ENCODE measurements at places on chromosomes 11 and 22. TPM values are rescaled to one million over a fixed set of nuclear protein-coding genes. Genes with fewer than 3 reads are reported as not detected.

GRCh38 chr11:12411806-12412727 is 34.7 kb downstream of the PARVA start:
- no peaks in the 10 kb centered on the region for H3K27me3 ChIP-seq
- H3K36me3 ChIP-seq: no peaks in the 10 kb centered on the region
- peaks cover 54% of the 10 kb centered on the region for H3K4me1 ChIP-seq
- peak overlapping the region; percentile 95 for H3K27ac ChIP-seq

The KBTBD4 gene
- polyA plus RNA-seq: 14.9 TPM

The AP5B1 gene
- polyA plus RNA-seq: 6.0 TPM

The GVQW3 gene
- 0.96 TPM for polyA plus RNA-seq

DNA sequence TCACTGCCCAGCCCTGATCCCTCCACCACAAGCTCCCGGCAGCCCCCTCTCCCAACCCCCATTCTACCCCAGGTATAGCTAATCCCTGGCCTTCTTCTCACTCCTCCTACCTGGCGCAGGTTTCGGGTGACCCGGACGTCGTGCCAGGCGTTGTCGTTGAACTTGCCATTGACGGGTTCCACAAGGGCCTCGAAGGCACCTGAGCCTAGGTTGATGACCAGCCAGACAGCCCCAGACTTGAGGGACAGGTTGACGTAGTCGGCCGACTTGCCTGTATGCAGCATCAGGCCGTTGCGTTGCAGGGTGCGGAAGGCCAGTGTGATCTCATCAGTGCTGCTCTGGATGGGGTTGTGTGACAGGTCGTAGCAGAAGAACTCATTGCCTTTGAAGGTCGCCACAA is 37.5 kb downstream of the NRXN2 start:
- H3K27ac ChIP-seq: no peak overlapping the region
- DNase-seq: no peak
- no peak overlapping the region for H3K4me3 ChIP-seq

The CECR2 gene
- not detected for polyA plus RNA-seq
